Naive thymus-derived CD8-positive, alpha-beta T cell (primary cell): ENCODE measurements at places on chromosomes 3 and 15.

DNA sequence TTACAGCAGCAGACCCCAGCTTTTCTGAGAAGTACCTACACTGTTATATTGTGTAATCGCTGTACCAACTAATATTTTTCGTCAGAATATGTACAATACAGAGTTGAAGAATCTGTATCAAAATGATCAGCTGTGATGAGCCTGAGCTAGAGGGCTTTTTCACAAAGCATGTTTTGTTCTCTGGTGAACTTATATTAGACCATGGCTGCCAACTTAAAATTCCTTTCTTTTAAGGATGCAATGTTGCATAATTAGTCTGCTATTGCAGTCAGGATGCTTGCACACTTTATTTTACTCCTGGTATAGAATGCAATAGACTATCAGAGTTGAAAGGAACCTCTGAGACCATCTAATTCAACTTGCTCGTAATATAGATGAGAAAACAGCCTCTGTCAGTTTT lies 127.8 kb downstream of the RBMS3 start:
- no peak for DNase-seq

DNA sequence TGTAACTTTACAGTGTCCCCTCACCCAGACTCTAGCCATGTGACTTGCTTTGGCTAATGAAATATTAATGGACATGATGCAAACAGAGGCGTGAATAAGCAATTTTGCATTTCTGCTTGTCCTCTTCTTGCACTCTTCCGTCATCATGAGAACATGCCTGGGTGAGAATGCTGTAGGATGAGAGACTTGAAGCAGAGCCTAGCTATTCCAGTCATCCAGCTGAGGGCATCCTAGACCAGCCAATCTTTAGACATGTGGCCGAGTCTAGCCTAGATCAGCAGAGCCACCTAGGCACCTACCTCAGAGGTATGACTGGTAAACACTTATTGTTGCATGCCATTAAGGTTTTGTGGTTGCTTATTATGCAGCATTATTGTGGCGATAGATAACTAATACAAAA lies 450.5 kb upstream of the AZI2 start:
- DNase-seq: no peak

GRCh38 chr3:29128001-29128400 lies 152.9 kb upstream of the RBMS3 start:
- DNase-seq: no peak

DNA sequence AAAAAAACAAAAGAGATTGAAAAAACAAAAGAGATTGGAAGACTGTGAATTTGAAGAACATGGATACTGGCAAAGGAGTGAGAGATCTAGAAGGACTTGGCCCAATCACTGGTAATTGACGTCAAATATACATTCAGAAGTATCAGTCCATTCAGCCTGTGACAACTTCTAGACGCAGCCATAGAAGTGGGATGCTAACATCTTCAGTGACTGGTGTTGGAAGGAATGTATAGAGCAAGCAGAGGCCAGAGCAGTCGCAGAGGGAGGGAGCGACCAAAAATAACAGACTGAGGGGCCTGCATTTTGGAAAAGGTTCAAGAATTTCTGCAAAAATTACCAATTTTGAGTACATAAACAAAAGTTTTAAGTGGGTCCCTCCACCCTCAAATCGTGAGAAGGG lies 473.3 kb downstream of the CADM2 start:
- no peak for DNase-seq

DNA sequence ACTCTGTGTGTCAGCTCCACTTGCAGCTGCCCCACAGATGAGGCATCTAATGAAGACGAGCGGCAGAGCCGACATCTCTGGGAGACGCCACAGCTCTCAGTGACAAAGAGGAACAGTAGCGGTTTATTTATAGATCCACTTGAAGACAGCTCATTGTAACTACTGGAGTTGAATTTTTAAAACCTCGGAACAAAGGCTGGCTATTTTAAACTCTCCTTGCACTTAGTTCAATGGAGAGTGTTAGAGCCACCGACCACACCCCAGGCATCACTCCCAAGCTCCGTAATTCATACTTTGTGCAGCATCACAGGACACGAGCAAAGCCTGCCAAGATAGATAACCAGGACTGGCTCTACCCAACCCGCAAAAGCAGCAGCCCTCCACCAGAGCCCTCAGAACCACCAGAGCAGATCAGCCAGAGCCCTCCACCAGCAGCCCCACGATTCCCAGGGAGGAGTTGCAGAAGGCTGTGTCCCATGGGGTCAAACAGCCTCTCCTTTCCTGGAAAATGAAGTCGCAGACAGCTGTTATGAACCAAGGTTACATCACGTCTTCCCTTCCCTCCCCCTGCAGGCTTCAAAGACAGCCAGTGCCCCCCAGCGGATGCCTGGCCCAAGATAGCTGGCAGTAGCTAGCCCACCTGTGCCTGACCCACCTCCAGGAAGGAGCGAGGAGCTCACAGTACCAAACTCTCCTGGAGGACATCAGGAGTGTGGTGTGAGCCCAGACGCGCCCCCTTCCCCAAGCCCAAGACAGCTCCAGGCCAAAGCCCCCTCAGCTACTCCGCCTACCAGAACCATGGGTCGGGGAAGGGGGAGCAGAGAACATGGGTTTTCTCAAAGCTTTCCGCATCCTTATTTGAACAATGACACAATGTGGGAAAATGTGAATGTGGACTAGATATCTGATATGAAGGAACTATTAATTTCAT lies 45.7 kb downstream of the POC1A start:
- no peak for DNase-seq

GRCh38 chr3:72690629-72691028 lies 157.6 kb downstream of the SHQ1 start:
- DNase-seq: no peak

GRCh38 chr3:112126511-112126911 lies 6.5 kb downstream of the GCSAM start:
- no peak for DNase-seq

DNA sequence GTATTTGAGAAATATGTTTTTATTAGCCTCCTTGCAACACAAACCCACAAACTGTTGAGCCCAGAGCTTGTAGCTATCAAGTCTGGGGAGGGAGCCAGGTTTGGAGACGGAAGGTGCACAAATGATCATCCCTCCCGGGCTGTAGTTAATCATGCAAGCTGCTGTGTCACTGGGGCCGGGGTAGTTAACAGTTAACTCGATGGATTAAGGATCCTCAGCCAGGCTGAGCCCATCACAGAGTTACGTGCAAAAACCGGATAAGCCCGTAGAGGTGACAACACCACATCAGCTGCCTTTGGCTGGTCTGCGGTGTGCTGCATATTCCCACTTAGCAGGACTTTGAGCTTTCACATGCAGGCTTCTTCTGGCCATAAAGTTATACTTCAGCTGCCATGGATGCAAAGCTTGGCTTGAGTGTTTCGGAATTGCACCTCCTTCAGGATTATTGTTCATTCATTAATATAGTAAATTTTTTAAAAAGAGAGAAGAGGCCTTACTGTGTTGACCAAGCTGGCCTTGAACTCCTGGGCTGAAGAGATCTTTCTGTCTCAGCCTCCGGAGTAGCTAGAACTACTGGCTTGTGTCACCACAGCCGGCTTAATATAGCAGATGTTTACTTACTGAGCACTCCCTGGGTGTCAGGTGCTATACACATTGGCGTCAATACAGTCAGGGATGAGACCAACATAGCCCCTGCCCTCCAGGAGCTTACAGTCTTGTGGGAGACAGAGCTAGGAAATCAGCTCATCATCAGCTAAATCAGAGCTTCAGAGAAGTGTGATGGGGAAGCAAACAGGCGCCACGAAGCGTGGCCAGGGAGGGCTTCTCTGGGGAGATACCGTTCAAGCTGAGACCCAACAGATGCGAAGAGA lies 226.8 kb upstream of the BHLHE40 start:
- no peak for DNase-seq

DNA sequence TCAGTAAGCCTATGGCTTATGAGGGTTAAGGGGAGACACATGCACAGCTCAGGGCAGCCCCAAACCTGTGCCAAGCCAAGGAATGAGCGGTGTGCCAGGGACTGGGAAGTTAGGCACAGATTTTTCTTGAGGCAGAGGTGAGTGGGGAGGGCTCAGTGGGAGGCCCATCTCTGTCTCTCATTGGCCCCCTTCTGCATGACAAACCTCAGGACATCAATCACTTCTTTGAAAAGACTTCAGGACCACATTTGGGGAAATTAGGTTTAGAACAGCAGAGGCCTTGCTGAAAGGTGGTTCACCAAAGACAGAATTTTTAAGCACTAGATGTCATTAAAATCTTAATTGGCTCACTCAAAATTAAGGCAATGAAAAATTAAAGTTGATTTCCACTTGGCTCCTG lies 57.2 kb downstream of the RAB11A start:
- no peak for DNase-seq

- no peak for DNase-seq
Observed at GRCh38 chr15:74449643-74450205, 11.2 kb downstream of the UBL7 start.

GRCh38 chr3:122245513-122246174 lies 62.2 kb downstream of the CASR start:
- no peak for DNase-seq

DNA sequence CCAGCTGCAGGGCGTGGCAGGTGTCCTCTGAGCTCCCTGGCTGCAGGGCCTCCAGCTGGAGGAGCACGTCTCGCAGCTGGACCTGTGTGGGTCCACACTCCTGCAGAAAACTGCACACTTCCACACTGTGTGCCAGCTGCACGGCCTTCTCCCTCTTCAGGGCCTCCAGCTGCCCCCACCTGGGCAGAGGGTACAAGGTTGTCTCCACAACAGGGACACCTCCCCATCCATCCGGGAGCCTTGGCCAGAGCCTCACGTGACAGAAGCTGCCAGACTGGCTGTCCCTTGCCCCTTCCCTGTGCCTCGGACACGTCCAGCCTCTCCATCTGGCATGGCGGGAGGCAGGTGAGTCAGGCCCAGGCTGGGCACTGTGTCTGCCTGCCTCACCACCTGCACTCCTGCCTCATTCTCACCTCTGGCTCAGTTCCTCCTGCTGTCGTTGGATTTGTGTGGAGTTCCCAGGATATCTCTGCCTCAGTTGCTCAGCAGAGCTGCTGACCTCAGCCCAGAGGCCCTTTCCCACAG lies 14.5 kb downstream of the SPTBN5 start:
- DNase-seq: no peak

DNA sequence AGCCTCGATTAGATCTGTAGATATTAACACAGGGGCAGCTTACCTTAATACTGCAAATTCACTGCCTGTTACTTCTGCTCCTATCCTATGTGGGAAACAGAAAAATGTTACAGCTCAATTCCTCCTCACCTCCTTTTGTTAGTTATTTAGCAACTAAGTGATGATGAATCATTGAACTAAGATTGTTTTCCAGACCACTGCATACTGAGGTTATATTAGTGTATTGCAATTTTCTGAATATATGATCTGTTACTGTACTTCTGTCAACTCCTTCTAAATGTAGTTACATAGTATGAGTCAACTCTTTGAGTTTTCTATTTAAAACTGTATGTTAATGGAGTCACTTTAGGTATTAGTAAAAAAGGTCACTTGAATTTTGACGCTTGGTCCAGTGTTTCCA lies 331.5 kb upstream of the SLCO3A1 start:
- no peak for DNase-seq

GRCh38 chr3:61637088-61638051 lies 76.0 kb downstream of the PTPRG start:
- no peak for DNase-seq

DNA sequence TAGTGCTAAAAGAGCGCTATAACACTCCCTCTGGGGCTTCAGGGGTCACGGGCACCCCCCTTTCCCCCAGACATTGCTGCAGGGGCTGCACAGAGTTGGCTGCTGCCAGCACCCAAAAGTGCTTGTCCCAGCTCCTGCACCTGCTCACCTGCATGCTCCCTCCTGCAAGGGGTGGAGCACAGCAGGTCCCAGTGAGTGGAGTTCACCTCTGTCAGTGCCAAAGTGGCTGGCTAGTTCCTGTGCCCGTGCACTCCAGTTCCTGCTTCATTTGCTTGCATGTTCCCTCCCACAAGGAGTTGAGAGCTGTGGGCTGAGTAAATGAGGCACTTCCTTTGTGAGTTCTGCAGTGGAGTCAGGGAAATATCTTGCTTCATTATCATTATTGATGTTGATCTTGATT lies 476.9 kb downstream of the SQOR start:
- no peak for DNase-seq

- DNase-seq: peak; percentile 27
Observed at GRCh38 chr3:129161860-129162271, 1.0 kb upstream of the ISY1 start.
